ENCODE measurements at places on chromosomes 7 and 10.

GRCh38 chr10:35927990-35928488 lies 285.9 kb upstream of the FZD8 start:
- no peak for DNase-seq

DNA sequence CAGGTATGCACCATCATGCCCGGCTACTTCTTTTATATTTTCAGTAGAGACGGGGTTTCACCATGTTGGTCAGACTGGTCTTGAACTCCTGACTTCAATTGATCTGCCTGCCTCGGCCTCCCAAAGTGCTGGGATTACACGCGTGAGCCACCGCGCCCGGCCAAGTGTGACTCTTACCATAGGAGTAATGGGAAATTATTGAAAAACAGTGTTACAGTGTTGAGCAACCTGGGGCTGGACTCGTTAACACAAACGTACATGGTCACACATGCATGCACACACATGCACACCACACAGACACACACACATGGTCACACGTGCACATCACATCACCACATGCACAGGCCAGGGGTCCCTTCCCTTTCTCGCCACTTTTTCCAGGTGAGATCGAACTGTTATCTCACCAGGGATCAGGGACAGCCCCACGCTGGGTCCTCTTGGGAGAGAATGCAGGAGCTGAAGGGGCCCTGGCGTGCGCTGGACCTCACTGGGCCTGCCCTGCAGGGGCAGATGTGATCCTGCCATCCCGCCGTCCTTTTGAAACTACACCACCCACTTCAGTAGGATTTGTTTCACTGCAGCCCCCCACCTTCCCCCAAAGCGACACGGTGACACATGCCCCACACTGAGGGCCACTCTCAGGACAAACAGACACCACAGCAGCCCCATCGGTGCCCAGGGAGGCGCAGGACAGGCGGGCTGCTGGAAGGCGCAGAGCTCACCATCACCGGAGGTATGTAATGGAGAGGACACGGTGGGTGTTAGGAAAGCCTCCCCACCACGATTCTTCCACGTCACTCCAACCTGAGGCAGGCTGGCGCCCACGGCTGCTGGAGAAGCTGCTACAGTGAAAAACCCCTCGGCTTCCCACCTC lies 10.2 kb downstream of the RADIL start:
- DNase-seq = no peak

DNA sequence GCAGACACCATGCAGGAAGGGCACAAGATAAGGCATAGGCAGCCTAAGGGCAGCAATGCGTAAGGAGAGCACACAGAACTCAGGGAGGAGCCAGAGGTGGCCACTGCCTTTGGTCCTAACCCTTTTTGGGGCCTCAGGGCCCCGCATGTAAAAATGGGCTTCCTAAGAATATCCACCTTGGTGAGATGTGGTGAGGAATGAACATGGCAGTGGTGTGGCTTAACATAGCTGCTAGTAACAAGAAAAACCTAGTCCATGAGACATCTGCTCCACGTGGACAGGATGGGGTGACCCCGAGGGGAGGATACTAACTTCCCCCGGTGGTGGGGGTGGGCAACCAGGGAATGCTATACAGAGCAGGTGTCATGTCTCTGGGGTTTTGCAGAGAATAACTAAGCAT lies 18.0 kb downstream of the MAT1A start:
- no peak for DNase-seq

DNA sequence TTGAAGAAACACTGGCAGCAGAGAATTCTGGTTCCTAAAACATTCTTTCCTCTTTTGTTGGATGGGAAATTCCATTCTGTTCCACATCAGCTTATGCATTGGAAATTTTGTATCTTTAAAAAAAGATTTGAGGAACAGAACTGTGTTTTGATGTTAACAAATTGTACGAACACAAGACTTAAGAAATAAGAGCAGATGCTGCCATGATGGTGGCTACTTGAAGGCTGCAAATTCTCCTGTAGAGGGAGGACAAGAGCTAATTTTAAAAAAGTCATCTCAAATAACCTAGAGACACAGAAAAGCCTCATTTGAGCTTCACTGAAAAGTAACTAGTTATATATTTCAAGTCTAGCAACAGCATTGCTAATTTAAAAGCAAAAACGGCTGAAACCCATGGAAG lies 29.8 kb downstream of the NDUFB2 start:
- DNase-seq = no peak

DNA sequence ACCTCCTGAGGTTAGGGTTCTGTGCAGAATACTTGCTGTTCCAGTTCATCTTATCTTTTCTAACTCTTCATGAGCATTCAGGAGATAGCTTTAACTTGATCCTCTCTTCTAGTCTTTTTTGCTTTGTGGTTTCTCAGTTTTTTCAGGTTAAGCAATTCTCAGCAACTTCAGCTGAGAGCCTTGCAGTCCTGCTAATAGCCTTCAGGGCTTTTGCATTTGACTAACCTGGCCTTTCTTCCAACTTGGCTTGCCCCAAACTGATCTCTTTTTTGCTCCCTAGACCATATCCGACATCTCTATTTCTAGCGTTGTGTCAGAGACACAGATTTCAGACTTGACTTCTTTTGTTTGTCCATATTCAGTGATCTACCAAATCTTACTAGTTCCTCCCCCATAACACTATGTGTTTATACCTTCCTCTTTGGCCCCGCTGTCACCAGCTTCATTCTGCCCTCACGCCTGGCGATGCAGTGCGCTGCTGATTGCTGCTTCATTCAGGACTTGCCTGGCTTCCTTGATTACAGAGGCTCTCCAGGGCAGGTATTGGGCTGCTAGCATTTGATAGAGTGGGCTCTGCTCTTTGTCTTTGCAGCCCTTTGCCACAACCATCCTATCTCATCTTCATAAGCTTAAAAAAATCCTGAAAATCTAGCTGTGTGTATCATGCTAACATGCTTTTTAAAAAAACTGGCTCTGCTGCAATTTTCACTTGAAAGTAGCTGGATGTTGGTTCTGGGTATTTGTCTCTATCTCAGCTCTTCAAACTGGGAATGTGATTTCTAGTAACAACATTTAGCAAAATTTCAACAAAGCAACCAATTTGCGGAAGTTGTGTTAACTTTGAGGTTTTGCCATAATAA lies 9.6 kb downstream of the CUL1 start:
- no peak for DNase-seq

DNA sequence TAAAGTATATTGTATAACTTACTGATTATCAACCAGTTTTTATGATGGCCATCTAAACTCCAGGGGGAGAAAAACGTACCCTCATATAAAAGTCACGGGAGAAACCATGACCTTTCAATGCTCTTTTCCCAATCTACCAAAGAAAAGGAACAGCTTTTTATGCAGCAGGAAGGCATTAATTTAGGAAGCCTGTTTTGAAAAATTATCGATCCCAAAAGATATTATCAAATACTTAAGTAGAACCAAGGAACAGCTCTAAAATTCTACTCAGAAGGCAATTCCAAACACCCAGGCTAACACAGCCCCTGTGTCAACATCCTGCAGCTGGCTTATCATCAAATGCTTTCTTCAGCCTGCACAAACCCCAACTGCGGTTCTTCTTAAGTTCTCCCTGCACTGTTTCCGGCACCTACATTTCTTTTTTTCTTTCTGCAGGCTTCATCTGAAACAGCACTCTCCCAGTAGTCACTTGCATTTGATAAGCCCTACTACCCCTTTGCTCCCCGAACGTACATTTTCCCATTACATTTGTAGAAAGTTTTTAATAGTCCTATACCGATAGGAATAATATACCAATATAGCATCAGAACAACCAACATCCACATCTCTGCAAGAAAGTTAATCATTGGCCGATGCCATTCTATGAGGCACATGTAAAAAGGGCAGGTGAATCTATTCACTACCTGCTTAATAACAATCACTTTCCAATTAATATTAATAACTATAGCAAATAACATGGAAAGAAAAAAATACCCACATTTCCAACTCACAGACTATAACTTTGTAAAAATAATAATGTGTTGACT lies 47.9 kb downstream of the PIP4K2A start:
- no peak for DNase-seq

DNA sequence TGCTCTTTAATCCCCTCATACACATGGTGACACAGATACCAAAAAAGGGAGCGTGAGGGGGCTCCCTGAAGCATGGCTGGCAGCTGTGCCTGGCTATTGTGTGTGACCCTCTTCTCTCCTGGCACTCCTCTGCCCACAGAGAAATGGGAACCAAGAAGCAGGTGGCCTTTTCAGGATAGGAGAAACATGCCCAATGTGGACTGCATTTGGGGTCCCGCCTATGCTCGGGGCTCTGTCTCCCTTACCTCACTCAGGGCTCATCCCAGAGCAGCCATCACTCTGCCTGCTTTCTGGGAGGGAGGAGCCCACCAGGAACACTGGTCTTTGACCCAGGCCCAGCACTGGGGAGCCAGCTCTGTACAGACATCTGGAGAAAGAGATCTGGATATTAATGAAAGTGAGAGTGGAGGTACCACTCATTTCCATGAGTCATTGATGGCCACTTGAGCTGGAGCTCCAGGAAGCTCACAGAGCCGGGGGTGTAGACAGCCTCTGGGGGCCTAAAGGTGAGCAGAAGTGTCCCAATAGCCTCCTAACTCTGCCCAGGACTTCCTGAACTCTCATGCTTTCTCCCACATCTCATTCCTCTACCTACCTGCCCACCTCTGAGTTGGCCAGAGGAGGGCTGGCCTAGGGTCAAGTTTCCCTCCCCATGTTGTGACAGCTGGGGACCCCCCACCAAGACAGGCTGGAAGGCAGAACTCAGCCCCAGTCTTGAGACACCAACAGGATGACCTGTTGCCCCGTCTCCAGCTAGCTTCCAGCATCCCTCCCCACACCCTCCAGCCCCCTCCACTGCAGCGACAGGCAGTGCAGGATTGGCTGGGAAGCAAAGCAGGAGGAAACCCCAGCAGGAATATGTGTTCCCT lies 42.6 kb downstream of the DRGX start:
- DNase-seq = no peak

GRCh38 chr7:52689912-52690311 lies 345.5 kb upstream of the POM121L12 start:
- DNase-seq = no peak

DNA sequence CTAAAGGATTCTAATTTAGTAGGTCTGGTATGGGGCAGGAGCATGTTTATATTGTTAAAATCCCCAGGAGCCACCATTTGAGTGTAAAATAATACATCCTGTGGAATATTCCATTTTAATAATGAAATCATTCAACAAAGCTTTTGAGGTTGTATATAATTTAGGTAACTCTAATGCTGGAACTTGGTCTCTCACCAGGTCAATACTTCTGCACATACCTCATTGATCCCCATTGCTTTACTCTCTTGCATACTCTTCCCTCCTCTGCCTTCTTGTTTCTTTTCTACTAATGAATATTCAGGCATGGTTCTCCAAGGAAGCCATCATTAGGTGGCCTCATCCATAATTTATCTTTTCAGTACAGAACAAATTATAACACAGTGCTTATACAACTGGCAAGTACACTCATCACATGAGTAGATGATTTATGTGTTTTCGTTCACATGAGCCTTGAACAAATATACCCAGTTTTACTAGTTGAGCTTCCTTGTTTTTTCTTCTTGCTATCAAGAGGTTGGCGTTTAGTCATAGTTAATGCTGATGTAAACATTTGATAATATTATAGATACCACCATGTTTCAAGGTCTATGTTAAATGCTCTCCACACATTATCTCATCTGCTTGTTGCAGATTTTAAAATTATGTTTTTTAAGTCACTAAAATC lies 7.2 kb downstream of the PALS2 start:
- DNase-seq = no peak

- no peak for DNase-seq
Observed at GRCh38 chr7:11469028-11469745, 362.8 kb downstream of the THSD7A start.

DNA sequence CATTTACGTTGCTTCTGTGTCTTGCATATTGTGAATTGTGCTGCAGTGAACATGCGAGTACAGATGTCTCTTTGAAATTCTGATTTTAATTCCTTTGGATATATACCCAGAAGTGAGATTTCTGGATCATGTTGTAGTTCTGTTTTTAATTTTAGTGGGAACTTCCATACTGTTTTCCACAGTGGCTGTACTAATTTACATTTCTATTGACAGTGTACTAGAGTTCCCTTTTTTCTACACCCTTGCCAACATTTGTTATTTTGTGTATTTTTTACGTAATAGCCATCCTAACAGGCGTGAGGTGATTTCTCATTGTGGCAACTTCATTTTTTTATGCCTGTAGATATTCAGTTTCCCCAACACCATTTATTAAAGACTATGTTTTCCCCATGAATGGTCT lies 144.7 kb upstream of the INHBA start:
- no peak for DNase-seq
